Natural killer cell treated with Interleukin-12 subunit alpha and Interleukin-12 subunit beta and Interleukin-15 and Interleukin-18, amount 100 ng/mL, for 72 hours (primary cell): ENCODE measurements at places on chromosomes 4 and X.

DNA sequence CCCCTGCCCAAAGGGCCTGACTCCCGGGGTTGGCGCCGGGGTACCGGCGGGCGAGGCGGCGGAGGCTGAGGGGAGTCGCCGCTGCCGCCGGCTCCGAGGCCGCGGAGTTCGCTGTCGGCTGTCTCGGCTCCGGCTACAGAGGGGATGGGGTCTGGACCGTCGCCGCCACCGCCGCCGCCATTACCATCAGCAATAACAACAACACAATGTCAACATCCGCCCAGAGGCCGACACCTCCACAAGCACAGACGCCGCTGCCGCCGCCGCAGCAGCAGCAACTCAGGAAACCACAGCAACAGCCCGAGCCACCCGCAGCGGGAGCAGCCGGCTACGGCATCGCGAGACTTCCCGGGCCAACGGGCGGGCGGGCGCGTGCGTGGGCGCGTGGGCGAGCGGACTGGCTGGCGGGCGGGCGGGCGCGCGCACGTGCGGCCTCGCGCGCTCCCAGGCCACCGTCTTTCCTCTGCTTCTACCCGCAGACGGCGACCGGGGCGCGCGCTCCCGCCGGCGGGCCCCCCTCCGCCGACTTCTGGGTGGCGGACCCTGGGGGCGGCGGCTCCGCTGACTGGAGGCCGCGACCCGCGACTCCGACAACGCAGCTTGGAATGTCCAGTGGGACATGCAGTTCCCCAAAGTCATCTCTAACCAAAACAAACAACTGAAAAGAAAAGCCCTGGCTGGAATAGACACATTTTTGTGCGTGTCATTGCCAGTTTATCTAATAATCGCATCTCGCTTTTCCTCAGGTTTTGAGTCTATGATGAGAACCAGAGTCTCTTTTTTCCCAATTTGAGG, at the start of gene CHIC2:
Gene CHIC2, minus strand, starts transcription at position 289 of the 795 bp plus-strand sequence. CDS start 305 bp downstream, outside the sequence.
- peak; percentile 99 for DNase-seq

DNA sequence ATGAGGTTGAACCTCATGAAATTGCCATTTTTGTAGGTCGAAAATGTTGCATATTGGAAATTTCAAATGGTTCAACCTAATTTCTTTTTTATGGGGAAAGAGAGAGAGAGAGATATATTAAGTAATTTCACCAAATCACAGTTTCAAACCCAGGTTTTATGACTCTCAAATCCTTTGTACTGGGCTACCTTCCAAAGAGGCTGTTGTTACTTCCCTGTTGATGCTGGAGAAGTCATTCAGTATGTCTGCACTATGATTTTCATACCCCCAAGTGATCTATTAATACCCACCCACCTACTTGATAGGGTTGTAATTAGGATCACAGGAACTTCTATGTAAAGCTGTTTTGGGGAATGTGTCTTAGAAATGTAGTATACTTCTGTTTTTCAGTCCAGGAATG, 109.9 kb downstream of the ZNF330 start:
- DNase-seq, result no peak

DNA sequence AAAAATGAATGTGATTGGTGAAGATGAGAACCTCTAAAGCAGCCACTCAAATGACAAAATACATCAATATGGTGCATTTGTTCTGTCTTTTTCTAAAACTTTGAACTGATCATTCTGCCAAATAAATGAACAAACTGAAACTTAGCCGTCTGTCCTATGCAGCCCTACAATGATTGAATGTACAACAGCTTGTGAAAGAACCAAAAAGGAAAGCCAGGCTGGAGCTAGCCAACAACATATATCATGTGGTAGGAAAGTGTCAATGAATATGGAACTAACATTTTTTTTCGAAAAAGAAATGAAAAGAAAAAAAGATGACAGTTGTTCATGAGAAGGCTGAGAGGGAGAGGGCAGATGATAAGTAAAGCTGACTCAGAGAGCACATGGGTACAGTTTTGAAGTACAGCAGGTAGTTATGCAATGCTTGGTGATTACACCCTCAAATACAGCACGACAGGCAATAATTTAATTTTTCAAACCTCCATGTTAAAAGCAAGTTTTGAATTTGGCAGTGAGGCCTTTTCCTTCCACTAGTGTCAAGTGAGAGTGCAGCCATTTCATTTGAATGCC, 21.2 kb upstream of the SLC7A11 start:
- DNase-seq, result no peak

GRCh38 chrX:11367609-11368430, 74.6 kb downstream of the AMELX start:
- DNase-seq, result no peak

- DNase-seq, result no peak
Measured at GRCh38 chr4:160265836-160266235, 1163.0 kb downstream of the RAPGEF2 start.

DNA sequence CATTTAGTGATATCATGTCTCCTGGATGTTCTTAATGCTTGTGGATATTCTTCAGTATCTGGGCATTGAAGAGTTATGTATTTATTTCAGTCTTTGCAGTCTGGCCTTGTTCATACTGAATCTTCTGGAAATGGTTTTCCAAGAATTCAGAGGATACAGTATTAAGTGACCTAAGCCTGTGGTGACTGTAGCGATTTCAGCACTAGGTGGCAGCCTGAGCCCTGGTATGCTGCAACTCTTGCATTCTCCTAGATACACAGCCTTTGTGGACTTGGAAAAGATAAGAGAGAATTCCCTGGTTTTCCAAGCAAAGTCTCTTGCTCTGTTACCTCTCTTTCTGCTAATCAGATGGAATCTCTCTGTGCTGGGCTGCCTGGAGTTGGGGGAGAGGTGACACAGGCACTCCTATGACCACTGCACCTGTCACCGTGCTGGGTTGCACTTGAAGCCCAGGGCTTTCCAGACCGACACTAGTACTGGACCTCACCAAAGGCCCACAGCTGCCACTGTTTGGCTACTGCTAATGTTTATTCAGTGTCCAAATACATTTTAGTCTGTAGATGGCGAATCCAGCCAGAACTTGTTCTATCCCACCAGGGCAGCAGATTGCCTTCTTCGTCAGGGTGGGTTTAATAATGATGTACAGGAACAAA, 19.3 kb upstream of the SPIN2A start:
- DNase-seq, result no peak

- no peak for DNase-seq
Measured at GRCh38 chr4:71064521-71064920, 71.1 kb downstream of the DCK start.

DNA sequence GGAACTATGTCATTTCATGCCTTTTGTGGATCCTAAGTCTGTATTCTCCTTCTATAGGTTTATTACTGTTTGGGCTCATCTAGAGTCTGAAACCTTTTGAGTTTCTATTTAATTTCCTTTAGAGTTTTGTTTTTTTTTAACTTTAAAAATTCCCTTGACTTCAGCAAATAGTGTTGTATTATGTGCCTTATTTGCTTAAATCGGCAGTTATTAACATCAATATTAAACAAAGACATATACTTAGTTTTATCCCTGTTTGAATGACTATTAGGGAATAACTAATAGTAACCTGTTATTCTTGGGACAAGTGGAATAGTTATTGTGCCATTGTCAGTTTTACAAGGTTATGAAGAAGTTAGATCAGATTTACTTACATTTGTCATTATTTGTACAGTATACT, 112.8 kb upstream of the NUDT6 start:
- DNase-seq, result no peak

- no peak for DNase-seq
Measured at GRCh38 chr4:185847352-185848097, 35.5 kb upstream of the SORBS2 start.

DNA sequence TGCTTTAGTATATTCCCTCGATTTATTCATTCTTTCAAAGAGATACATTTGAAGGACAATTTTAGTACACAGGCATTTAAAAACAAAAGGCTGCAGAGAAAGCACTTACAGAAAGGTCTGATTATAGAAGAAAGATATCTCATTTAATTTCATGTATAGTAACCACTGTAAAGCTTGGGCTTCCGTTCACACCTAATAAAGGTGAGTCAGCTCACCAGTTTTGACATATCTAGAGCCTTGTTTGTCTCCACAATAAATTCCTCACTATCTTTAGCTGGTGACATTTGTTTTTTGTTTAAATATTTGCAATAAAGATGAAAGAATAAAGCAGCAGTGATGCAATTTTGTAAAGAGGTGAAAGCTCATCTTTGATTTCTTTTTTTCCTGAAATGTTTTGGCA, 1.1 kb upstream of the EPHA5 start:
- DNase-seq, result no peak

DNA sequence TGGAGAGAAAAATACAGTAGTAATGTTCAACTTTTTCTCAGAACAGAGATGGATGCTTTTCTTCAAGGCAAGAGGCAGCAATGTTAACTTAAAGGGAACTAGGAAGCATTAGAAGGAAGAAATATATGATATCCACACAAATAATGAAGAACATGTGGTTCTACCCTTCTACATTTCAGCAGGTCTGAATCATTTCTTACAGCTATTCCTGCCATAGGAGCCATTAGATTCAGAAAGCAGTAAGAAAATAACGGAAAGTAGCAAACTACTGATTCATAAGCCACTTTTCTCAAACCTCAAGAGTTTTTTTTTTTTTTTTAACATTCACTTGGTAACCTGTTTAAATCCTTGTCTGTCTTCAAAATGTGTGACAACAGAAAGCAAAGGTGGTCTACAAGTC, 1251.6 kb upstream of the AGA start:
- DNase-seq, result no peak

DNA sequence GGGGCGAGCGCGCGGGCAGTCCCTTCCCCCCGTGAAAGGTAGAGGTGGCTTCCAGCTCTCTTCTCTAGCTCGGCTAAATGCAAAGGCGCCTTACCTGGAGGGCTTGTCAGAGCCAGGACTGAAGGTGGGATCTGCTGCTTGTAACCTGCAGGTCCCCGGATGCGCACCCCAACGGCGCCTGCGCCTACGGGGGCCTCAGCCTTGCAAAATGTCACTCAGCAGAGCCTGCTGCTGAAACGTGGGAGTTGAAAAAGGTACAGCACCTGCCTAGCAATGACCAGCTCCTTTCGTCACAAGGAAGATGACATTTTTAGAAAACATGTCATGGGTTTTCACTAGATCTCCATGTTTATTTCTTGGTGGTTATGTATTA, 583 bp downstream of the ABHD18 start:
- DNase-seq, result peak; percentile 63

DNA sequence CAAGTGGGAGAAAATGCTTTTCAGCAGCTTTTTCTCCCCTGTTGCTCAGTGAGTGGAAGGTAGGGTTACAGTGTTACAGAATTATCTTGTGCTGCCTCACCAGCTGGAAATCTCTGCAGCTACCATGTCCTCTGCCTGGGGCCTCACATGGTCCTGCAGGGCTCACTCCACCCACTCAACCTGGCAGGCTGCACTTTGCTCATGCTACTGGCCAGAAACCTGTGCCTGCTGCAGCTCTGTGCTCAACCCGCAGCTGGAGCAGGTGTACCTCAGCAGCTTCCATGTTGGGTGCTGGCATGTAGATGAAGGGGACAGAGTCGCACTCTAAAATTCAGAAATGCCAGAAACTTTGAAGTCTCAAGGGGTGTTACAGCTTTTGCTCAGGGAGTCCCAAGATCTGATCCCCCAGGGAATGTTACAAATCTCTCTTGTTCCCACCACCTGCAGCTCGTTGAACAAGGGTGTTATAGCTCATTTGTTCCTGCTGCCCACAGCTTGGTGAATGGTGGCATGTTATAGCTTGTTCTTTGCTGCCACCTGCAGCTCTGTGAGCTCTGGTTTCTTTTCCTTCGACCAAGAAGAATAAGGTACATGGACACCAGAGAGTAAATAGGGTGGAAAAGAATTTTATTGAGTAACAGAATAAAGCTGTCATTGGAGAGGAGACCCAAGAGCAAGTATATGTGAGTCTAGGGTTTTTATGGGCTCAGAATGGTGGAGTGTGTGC, 845.8 kb downstream of the TECRL start:
- DNase-seq, result no peak

DNA sequence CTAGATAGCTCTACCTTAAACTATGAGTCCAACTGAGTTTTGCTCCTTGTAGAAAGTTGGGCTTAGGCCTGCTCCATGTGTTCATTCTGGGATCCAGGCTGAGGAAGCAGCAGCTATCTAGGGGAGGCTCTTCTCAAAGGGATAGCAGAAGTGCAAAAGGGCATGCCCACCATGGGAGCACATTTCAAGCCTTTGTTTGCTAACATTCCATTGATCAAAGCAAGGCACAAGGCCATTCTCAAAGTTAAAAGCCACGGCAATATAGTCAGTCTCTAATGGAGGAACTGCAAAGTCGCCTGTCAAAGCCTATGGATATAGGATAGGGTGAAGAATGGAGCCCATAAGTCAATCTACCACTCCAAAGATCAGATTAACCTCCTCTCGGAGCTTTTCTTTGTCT, 488.1 kb upstream of the ARX start:
- no peak for DNase-seq

DNA sequence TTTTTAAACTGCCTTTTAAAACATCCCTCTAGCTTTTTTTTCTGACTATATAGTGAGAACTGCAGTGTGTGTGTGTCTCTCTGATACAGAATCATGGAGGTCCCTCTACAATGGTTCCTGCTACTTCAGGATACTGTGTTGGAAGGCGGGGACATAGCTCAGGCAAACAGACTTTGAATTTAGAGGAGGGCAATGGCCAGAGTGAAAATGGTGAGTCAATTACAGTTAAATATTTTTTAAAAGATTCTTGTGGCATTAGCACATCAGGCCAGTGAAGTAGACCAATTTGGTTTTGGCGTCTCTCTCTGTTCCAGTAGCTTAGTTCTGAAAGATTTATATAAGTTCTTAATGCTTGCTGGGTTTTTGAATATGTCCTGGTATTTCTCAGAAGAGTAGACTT, 47.1 kb downstream of the ALG13 start:
- no peak for DNase-seq

DNA sequence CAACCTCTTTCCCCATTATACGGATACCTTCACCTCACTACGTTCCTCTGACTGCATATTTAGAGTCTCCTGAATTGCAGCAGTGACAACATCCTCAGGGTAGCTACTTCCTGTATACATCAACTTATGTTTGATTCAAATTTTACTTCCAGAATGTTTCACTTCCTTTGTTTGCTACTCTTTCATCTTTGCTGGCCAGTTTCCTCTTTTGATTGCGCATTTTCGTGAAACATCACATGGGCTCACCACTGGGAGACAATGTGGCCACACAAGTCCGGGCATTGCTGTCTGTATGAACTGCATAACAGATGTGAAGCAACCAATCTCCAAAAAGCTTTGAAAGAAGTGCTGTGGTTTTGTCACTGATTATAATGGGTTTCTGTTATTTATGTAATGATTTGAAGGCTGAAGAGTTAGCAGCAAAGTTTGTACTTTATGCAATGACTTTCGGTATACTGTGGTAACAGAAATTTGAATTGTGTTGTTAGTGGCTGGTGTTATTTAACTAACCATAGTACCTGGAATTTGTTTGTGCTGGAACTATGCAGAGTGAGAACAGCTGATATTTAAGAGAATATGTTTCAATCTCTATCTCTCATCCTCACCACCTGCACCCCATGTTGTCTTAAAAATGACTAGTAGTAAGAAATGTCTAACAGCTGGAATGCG, 7.4 kb downstream of the SNCA start:
- peak; percentile 84 for DNase-seq
